ENCODE measurements at places on chromosomes 12 and 14.

DNA sequence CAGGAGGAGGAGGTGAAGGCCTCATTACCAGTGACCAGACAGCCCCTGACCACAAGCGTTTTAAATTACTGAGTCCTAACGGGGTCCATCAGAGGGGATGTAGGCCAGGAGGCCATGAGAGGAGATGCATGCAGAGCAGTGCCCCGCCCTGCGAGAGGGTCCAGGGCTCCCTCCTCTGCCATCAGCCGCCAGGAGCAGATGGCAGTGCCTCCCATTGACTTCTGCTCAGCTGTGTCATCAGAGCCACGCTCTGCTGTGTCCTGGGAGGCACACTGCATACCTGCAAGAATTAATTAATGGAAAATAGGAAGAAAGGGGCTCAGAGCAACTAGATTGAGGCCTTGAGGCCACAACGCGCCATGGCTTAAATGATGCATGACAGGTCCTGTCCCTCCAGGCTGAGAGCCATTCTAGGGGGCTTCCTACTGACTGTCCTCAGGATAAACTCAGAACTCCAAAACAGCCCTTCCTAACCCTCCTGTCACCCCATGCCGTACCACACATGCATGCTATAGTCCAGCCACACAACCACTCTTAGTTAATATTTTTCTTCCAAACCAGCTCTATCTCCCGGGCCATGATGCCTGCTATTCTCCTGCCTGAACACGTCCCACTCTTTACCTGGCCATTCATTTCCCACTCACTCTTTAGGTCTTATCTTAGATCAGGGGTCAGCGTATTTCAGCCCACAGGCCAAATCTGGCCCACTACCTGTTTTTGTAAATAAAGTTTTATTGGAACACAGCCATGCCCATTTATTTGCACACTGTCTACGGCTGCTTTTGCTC lies 235.8 kb downstream of the KSR2 start:
- no peak for DNase-seq

GRCh38 chr12:80941916-80942315 lies 4.2 kb upstream of the LIN7A start:
- no peak for DNase-seq

- DNase-seq: no peak
Observed at GRCh38 chr14:63922696-63923421, 70.1 kb downstream of the SYNE2 start.

DNA sequence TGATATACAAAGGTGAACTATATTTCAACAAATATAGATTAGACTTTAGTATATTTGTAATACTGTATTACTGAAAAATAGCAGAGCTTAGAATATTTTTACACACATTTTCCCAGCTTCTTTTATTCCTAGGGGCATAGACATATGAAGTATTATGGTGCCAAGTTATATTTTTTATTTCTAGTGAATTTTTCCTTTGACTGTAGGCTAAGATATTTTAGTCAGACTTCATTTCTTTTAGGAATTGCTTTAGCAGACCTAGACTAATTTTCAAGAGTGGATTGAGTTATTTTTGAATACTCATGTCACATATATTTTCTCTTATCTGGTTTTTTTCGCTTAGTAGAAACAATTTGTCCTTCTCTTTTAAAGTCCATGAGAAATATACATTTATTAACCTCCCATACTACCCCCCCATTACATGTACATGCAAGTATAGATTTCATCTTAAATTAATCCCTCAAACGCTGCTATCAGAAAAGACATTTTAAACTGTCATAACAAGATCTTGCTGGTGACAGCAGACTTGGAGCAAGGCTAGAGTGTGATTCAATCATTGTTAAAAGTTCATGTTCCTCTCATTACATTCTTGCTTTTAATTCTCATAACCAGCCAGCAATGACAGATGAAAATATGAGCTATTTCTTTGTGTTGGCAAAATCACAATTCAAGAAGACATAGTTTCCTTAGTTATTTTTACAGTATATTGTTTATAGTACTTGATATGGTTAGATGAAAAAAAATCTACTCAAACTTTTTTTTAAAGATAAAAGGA lies 456.1 kb downstream of the AEBP2 start:
- no peak for DNase-seq

DNA sequence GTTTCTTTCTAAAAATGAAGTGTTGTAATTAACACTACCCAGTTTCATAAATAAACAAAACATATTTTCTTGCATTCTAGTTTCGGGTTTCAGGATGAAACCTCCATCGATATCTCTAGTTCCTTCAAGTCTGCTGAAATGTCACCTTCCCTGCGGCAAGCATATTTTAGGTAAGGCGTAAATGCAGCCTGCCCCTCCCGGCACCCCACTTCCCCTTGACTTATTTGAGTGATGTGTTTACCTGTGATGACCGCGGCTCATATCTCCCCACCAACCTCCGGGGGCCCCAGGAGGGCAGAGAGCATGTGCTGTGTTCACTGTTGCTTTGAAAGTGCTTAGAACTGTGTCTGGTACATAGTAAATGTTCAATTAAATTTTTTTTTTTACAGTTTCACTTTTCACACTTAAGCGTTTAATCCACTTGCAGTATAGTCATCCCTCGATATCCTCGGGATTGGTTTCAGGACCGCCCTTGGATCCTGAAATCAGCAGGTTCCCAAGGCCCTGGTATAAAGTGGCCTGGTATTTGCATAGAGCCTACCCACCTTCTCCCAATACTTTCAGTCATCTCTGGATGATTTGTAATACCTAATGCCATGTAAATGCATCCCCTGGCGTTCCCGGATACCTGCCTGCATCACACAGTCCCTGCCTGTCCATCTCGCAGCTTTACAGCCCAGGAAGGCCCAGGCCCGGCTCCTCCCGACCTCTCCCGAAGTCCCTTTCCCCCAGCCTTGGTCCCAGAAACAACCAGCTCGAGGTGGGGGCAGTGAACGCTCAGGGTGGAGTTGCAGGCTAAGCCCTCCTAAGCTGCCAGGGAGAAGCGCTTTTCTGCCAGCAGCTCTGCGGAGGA lies 40.2 kb upstream of the FBRSL1 start:
- DNase-seq: no peak

DNA sequence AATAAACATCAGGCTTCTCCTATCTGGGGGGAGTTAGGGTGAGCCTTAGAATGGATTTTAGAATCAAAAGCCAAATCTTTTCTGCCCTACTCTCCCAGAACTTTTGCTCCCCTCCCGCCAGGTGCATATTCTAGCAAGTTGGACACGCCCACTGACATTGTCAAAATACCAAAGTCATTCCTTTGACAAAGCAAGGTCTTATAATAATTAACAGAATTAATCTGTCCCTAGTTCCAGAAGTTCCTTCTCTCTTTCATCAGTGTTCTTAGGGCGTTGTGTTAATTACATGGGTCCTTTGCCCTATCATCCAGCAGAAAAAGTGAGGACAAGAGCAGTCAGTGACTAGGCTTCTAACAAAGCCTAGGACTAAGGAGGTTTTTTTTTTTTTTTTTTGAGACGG lies 2.4 kb downstream of the PRR13 start:
- no peak for DNase-seq

All from RPMI7951 (cell line).